ENCODE measurements at places on chromosomes 7 and 10. TPM values are rescaled to one million over a fixed set of nuclear protein-coding genes. Genes with fewer than 3 reads are reported as not detected.

DNA sequence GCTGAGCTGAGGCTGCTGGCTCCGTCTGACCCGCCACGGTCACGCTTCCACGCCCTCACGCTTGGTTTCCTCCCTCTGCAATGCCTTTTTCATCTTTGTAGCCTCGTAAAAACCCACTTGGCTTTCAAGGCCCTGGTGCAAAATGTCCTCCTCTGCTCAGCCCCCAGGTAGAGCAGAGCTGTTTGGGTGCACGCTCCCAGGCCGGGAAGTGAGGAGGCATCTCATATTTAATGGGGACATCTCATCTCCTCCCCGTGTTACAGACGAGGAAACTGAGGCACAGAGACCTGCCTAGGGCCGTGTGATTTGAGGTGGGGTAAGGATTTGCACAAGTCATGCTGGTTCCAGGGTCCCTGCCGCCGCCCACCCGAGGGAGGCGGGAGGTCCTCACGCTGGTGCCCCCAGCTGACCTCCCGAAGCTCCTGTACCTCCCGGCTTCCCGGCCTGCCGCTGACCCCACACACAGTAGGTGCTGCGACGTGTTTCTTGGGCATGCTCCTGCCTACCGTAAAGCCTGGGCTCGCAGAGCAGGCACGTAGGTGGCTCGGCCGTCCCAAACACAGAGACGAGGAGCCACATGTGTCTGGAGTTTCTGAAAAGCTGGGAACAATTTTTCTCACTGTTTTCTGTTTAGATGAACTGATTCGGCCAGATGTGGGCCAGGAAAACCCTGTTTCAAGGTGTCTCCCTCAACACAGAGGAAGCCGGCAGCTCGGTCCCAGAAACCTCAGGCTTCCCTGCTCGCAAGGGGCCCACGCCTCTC is 11.5 kb downstream of the FOXL3 start:
- no peak for DNase-seq
- H3K4me1 ChIP-seq: no peaks in the 10 kb centered on the region
- no peak overlapping the region for H3K4me3 ChIP-seq
- H3K36me3 ChIP-seq: no peaks in the 10 kb centered on the region
- peaks cover 4% of the 10 kb centered on the region for H3K27me3 ChIP-seq

SPDYE9 gene
- not detected for total RNA-seq

DNA sequence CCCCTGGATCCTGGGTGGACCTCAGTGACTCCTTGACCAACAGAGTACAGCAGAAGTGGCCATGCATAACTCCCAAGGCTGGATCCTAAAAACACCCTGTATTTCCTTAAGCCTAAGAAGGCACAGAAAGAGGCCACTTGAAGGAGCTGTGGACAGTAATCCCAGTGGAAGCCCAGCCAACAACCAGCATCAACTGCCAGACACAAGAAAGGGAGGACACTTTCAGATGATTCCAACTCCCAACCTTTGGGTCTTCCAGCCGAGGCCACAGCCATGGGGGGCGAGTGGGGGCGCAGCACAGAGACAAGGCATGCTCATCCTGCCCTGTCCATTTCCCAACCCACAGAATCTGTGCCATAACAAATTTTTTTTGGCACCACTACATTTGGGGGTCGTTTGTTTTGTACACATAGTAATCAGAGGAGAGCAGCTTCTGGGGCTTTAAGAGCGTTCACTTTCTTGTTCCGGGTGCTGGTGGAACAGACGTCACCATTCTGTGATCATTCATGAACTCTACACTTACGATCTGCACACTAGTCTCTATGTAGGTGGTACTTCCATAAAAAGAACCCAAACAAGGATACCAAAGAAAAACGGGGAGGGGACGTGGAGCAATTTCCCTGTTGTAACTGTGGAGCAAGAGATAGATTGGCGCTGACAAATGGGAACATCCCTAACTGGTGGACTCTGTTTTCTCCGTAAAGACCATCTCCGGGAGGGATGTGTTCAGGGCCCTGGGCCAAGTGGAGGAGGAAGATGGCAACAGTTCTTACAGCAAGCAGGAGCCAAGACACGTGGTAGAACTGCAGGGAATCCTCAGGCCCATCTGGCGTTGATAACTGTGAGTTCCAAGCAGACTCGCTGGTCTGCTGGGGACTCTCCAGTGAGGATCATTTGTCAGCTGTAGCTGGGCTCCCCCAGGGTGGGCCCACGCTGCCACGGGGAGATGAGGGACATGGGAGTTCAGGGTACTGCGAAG is 6.0 kb upstream of the SLC29A3 start:
- H3K36me3 ChIP-seq: no peaks in the 10 kb centered on the region
- peaks cover 14% of the 10 kb centered on the region for H3K4me1 ChIP-seq
- no peak for DNase-seq

GPR85 gene
- not detected for total RNA-seq

DNA sequence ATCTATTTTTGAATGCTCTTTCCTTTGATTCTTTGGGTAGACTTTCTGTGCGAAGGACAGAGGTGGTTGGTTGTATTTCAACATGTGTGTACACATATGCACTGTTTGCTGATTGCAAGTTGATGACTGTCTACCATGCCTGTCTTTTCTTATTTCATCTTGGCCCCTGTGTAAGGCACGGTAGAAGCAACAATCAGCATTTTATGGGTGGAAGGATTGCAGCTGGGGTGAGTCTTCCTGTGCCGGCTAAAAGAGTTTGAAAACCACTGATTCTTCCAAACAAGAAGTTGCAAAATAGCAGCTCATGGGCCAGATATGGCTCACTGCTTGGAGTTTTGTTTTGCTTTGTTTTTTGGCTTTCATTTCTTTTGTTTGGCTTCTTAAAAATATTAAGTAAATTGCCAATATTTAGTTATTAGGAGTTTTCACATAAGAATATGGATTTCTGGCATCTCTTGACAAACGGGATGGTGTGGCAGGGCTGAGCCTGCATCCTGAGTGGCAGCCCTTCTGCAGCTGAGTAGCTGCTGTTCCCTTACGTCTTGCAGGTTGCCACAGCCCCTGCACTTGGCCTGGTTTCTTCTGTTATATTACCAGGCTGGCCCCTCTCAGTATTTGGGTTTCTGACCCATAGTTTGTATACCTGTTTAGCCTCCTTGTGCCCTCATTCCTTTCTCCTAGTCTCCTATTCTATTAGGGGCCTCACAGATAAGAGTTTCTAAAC is 7.2 kb downstream of the ZNF862 start:
- H3K27me3 ChIP-seq: no peaks in the 10 kb centered on the region
- peaks cover 7% of the 10 kb centered on the region for H3K36me3 ChIP-seq
- no peak for DNase-seq
- no peak overlapping the region for H3K27ac ChIP-seq

GCK gene
- total RNA-seq: 1.3 TPM

GARIN1A gene
- 0.07 TPM for total RNA-seq

NACAD gene
- 0.14 TPM for total RNA-seq

SLC26A5 gene
- not detected for total RNA-seq

DNA sequence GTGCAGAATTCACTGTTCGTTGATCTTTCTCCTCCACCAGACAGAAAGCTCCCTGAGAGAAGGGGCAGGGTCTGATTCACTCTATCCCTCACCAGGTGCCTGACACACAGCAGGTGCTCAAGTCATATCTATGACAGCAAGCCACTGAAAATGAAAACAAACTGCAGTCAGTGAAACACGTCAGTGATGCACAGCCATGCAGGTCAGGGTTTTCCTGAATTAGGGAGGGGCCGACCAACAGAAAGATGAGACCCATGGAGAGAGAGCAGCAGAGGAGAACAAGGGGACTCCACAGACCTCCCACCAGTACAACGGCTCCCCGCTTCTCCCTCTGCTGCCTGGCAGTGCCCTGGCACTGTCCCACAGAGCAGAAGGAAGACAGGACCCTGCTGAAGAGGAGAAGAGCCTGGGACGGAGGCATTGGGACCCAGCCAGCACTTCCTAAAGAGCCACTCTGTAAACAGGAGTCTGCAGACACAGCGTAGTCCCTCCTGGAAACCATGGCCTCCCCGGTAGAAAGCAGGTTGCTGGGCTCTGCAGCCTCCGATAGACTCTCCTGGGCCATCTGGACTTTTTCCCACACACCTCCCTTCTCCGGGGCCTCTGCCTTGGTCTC is 50.3 kb downstream of the FAM53B start:
- H3K4me3 ChIP-seq: no peak overlapping the region
- peak; percentile 54 for DNase-seq
- no peaks in the 10 kb centered on the region for H3K27me3 ChIP-seq

DNA sequence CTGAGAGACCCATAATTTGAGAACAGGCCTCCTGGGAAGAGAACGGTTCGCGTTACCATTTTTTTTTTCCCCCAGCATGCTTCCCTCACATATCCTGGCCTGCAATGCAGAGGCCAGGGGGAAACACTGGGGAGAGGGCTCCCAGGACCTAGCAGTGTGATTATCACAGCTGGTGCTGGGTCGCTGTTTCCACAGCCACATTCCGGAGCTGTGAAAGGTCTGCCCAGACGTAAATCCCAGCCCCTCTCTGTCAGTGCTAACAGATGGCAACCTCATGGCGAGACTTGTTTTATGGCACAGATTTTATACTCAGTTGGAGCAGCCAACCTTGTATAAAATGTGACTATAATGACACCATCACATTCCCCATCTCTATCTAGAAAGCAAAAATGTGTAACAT is 150.5 kb downstream of the PLXDC2 start:
- no peaks in the 10 kb centered on the region for H3K36me3 ChIP-seq
- no peak for DNase-seq
- H3K4me1 ChIP-seq: no peaks in the 10 kb centered on the region

DNA sequence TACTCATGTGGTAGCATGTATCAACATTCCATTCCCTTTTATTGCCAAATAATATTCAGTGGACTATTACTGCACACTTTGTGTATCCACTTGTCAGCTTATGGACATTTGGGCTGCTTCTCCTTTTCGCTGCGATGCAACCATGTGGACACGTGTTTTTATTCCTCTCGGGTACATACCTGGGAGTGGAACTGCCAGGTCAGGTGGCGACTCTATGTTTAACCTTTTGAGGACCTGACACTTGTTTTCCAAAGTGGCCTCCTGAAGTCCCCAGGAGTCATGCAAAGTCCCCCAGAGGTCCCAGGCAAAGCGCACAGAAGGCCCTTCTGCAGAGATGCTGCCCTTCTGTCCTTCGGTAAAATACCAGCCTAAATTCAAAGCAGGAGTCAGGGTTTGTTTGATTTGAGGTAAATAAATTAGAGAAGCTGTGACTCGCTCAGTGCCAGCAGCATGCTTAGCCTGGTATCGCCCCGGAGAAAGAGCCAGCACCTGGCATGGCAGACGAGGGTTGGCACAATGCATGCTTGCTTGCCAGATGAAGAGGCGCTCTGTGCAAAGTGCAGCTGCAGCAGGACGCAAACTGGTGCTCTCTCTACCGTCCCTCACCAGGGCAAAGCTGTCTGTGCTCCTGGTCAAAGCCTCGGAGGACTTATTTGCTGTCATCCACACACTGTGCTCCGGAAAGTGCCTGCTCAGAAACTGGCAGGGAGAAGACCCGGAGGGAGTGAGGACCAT is 37.8 kb downstream of the HIPK2 start:
- peaks cover 65% of the 10 kb centered on the region for H3K4me1 ChIP-seq
- DNase-seq: no peak
- peaks cover 6% of the 10 kb centered on the region for H3K36me3 ChIP-seq
- no peaks in the 10 kb centered on the region for H3K27me3 ChIP-seq

DNA sequence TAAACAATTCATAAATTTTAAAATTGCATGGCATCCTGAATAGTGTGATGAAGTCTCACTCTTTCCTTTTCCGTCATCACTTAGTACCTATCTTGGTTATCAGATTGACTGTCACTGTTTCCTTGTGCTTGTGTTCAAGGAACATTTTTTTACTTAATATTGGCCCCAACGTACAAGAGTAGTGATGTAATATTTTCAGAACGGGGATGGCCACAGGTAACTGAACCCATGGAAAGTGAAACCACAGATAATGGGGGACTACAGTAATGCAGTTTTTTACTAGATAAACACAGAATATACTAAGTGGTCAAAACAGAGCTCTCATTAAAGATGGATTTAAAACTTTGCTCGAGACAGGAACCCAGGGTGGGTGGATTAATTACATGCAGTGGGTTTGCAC is 85.4 kb downstream of the MACC1 start:
- no peak overlapping the region for H3K27ac ChIP-seq
- H3K27me3 ChIP-seq: no peaks in the 10 kb centered on the region
- no peaks in the 10 kb centered on the region for H3K36me3 ChIP-seq

DNA sequence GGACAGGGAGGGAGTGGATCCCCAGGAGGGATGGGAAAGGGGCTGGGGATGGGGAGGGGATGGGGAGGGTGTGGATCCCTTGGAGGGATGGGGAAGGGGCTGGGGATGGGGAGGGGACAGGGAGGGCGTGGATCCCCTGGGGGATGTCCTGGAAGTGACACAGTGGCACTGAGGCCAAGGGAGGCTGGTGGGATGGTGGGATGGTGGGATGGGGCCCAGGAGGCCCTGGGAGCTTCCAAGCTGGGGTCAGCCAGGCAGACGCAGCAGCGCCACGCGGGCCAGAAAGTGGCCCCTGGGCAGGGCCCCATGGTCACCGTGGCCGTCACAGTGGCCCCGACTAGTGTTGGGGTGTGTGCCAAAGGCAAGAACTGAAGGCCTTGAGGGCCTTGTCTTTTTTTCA is 67.8 kb downstream of the INPP5A start:
- peaks cover 3% of the 10 kb centered on the region for H3K36me3 ChIP-seq
- peaks cover 12% of the 10 kb centered on the region for H3K4me1 ChIP-seq
- no peak for DNase-seq

GRCh38 chr10:71035511-71036296 is 147.3 kb upstream of the PCBD1 start:
- H3K36me3 ChIP-seq: no peaks in the 10 kb centered on the region
- no peak overlapping the region for H3K27ac ChIP-seq
- no peak overlapping the region for H3K4me3 ChIP-seq

GRCh38 chr10:31522820-31523219 is 203.8 kb downstream of the ZEB1 start:
- H3K27me3 ChIP-seq: no peaks in the 10 kb centered on the region
- no peak overlapping the region for H3K4me3 ChIP-seq
- no peak overlapping the region for H3K27ac ChIP-seq
- no peak for DNase-seq

DNA sequence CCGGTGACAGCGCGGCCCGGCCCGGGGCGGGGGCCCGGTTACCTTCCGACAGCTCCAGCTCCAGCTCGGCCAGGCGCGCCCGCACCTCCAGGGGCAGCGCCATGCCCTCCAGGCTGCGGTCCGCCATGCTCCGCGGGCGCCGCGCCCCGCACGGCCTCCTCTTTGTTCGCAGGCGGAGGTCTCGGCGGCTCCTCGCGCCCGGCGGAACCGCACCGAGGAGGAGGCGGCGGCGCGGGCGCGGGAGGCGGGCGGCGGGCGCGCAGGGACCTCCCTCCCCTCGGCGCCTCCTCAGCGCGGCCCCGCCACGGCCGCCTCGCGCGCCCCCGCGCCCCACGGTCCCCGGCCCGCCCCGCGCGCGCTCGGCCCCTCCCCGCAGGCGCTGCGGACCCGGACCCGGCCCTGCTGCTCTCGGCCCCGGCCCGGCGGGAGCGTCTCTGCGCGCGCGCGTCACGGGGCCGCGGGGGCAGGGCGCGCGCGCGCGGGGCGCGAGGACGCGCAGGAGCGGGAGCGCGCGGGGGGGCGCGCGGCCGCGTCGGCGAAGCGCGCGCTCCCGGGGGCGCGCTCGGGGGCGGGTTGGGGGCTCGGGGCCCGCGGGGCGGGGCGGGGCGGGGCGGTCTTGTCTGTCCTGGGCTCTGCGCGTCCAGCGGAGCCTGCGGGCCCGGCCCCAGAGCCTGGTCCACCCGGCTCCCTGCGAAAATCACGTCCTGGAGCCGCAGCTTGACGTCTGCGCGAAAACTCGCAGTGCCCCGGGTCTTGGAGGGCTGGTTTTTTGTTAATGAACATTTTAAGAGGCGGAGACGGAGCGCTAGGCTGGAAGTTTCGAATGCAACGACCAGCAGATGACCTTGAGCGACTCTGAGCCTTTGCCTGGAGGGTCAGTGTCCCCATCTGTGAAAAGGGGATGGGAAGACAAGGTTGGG is at the start of gene DIP2C:
TSS of gene DIP2C (minus strand) at position 217 of the 920 bp plus-strand sequence. CDS start at position 127, 90 bp downstream.
- peaks cover 46% of the 10 kb centered on the region for H3K27me3 ChIP-seq
- H3K4me3 ChIP-seq: peak within 1 kb of the TSS; percentile 51
- H3K4me1 ChIP-seq: peaks cover 4% of the 10 kb centered on the region
- peak; percentile 29 for DNase-seq
- H3K27ac ChIP-seq: no peak within 1 kb of the TSS
